ENCODE measurements at places on chromosomes 16 and 17. TPM values are rescaled to one million over a fixed set of nuclear protein-coding genes. Genes with fewer than 3 reads are reported as not detected.

Gene SULT1A2
- total RNA-seq = 0.71 TPM

- no peaks in the 10 kb centered on the region for H3K27me3 ChIP-seq
- DNase-seq = no peak
- H3K27ac ChIP-seq = no peak overlapping the region
Observed at GRCh38 chr16:73915140-73915539, 381.5 kb upstream of the PSMD7 start.

Gene CLDN7
- 2.6 TPM for total RNA-seq

Gene MSRB1
- total RNA-seq = 17.8 TPM

Gene MRPS23
- 13.9 TPM for total RNA-seq
